ENCODE measurements at places on chromosomes 16 and 17.

- DNase-seq: no peak
Observed at GRCh38 chr17:27644586-27644985, 13.6 kb downstream of the LGALS9 start.

DNA sequence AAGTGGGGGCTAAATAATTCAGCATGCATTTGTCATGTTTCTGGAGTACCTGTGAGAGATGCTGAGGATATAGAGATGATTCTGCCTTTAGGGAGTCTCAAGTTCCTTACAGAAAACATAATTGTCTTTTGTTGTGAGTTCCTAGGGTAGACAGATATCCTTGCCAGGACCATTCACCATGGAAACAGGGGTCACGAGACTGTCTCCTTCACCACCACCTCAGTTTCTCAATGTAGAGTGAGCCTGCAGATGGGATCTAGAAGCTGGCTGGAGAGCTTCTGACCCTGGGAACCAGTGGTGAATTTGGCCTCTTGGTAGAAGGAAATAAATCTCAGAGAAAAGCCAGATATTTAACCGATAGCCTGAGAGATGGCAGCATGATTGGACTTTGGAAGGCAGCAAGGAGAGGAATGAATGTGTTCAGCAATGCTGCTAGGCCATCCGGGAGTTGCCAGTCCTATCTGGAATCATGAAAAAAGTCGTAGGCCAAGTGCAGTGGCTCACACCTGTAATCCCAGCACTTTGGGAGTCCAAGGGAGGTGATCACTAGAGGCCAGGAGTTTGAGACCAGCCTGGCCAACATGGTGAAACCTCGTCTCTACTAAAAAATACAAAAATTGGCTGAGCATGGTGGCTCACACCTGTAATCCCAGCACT lies 7.4 kb upstream of the HDAC5 start:
- DNase-seq: no peak

- DNase-seq: no peak
Observed at GRCh38 chr16:85377388-85378144, 235.6 kb upstream of the GSE1 start.

DNA sequence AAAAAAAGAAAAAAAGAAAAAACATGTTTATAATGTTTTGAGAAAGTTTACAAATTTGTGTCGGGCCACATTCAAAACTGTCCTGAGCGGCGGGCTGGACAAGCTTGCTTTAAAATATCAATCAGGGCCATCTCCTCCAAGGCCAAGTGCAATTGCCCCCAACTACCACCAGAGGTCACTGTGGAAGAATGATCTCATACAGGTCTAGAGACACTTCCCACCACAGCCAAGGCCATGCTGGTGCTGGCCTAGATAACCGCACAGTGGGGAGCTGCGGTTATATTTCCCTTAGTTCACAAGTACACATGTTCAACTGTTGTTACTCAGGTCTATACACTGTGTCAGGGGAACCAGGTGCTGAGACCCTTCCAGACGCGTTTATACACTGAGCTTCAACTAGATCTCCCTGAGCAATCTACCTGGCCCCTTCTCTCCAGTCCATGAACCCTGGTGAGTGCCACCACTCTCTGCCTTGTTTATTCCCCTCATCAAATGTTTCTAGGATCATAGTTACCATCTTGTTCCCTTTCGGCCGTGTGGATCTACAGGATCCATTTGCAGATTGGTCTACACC lies 83.8 kb upstream of the CCL2 start:
- no peak for DNase-seq

GRCh38 chr17:78611607-78612006 lies 34.4 kb upstream of the DNAH17 start:
- no peak for DNase-seq

DNA sequence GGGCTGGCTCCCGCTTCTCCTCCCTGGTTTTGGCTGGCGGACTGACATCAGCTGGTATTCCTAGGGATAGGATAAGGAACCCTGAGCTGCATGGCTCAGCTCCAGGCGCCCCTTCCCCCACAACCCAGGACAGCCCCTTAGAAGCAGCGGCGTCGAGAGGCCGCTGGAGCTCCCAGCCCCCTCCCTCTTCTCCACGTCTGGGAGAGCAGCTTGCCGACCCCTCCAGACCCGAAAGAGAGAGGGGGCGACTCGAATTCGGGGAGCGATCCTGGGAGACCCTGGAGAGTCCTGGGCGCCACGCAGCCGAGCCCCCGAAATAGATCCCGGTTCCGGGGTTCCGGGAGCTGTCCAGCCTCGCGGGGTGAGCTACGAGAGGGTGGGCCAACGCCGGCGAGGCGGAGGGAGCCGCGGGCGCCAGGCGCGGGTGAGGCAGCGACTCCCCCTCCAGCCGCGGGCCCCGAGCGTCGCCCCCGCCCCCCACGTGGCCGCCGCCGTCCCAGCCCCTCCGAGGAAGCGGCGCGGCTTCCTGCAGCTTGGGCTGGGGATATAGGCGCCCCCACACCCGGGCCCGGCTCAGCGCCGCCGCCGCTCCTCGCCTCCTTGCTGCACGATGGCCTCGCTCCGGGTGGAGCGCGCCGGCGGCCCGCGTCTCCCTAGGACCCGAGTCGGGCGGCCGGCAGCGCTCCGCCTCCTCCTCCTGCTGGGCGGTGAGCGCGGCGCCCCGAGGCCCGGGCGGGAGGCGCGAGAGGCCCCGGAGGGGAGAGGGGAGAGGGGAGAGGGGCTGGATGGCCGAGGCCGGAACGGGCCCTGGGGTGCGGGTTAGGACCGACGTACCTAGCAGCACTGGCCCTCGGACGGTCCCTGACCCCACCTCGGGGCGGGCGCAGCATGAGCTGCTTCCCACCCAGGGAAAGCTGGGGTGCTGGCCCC lies at the start of gene RAMP2:
Gene RAMP2, plus strand, starts transcription at position 576 of the 930 bp plus-strand sequence. Its CDS starts 35 bp downstream, at position 611.
- no peak for DNase-seq

DNA sequence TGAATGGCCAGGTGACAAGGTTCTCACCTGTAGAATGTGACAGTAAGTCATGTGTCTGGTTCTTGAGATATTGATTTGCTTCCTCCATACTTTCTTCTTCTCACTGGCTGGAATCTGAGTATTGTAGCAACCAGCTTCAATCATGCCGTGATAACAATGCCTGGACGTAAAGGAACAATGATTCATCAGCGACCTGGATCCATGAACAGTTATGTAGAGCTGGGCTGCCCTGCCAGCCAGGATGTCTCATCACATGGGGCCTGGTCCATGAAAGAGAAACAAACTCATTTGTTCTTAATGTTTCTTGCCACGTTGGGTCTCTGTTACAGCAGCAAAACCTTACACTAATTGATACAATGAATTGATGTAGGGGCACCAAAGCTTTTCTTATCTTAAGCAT lies 627.2 kb downstream of the TOX3 start:
- DNase-seq: no peak

DNA sequence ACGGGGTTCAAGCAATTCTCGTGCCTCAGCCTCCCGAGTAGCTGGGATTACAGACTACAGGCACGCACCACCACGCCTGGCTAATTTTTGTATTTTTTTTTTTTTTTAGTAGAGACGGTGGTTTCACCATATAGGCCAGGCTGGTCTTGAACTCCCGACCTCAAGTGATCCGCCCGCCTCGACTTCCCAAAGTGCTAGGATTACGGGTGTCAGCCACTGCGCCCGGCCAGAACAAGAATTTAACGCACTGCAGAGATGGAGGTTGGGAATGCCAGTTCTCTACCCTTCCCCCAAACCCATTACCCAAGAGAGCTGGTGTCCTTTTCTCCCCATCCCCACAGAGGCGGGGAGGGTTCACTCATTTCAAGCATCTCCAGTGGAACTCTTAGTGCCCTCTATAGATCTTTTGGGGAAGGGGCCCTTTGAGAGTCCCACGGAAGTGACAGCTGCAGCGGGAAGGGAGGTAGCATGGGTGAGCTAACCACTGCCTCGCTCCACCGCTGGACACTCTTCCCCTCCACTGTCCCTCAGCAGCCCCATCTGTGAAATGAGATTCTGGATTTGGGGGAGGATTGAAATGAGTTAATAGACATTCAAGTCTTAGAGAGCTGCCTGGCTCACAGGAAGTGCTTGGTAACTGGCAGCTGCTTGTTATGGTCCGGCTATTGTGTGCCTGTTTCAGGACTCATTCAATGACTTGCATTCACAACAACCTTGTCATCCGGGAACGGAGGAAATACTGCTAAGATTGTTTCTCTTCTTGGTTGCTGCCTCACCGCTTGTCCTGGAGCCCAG lies 3.5 kb upstream of the UBALD2 start:
- DNase-seq: no peak

GRCh38 chr17:40559564-40559916 lies 5.7 kb downstream of the CCR7 start:
- DNase-seq: no peak

DNA sequence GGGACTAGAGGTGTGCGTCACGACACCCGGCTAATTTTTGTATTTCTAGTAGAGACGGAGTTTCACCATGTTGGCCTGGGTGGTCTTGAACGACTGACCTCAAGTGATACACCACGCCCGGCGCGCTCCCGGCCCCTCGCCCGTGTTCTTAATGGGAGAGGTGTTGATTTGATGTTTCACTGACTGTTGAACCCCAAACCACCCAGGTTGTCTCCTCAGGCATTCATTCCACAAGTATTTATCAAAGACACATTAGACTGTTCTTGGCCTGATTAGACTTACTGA lies 1.4 kb downstream of the CENPN start:
- DNase-seq: no peak

- DNase-seq: no peak
Observed at GRCh38 chr16:66620429-66620795, 15.9 kb downstream of the CMTM3 start.

GRCh38 chr16:57540387-57540786 lies 2.1 kb upstream of the ADGRG5 start:
- no peak for DNase-seq

DNA sequence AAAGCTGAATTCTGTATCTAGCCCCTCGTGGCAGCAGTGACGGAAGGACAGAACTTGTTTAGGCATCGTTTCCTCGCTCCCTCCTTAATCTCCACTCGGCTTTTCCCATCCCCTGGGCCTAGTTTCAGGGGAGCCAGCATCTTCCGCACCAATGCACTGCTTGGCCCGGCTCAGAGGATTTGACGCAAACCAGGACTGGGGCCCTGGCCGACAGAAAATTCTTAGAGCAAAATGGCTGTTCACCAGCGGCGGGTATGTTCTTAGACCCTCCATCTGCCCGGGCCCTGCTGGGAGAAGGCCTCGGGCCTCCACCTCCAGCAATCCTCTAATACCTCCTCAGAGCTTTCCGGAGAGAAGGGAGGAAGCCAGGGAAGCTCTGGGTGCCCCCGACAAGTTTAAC lies 54.6 kb downstream of the TBC1D16 start:
- DNase-seq: no peak

DNA sequence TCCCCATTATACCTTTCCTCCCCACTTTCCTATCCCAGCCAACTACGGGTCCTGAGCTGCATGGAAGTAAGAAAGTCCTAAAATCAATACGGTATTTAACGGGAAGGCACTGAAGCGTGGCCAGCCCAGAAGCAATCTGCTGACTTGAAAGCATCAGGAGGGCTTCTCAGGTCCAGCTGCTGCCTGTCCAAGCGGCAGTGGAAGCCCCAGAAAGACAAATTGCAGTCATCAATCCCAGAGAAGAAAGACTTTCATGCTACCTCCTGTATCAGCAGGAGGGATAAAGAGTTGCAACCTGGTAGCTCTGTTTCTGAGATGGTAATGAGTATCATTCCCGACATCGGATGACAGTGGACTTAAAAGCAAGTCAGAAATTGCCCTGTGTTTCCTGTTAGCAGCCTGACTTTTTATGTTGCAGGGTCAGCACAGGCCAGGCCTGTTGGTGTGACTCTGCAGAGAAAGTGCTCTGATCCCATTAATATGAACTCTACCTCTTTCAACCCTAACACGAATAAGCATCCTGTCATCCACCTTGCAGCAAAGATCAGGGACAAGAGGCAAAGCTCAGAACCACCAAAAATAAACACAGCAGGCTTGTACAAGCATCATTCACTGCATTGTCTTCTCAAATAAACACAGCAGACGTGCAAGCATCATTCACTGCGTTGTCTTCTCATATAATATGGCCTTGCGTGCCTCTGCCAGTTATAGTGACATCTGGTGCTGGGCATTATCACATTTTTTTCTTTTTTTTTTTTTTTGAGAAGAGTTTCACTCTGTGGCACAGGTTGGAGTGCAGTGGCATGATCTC lies 358.6 kb upstream of the CDH11 start:
- DNase-seq: no peak

- DNase-seq: no peak
Observed at GRCh38 chr17:37828651-37829124, 83.8 kb upstream of the HNF1B start.

- DNase-seq: no peak
Observed at GRCh38 chr17:30921544-30922196, at the start of gene ADAP2. TSS of gene ADAP2 (plus strand) at chr17:30921945. CDS start at chr17:30922015, 70 bp downstream.

GRCh38 chr17:8681170-8681949 lies 50.8 kb upstream of the MYH10 start:
- no peak for DNase-seq

DNA sequence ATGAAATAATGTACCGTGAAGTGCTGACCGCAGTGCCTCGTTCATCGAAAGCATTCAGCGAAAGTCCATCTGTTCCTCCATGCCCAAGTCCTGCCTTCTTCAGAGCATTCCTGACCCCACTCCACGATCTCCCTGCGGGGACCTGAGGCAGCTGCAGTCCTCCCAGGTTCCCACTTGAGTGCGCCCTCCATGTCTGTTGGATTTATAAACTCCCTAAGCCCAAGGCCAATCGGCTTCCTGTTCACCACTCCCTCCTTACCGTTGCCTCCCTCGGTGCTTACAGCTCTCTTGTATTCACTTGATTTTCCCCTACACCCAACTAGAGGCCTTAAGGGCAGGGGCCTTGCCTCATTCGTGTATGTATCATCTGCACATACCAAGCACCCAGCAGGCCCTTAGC lies 2.8 kb downstream of the RAD51D start:
- no peak for DNase-seq

DNA sequence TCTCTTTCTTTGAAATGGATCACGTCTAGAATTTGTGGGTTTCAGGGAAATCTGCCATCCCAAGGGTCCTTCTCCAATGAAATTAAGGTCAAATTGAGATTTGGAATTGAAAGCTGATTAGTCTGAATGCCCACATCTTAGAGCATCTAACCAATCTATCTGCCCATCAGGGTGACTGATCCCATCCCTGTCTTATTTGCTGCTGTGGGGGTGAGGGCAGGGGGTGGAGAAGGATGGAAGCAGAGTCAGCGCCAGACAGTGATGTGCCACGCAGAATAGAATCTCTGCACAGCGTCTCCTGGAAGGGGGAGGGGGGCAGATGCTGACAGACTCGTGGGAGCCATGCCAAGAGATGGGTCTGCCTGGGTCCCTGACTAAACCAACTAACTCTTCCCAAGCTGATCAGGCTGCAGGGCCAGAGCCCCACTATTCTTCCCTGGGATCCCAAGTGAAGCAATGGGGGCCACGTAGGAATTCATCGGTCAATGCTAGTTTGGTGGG lies 32.1 kb downstream of the CDK5RAP3 start:
- no peak for DNase-seq
